ENCODE measurements at places on chromosomes 6 and 20.

GRCh38 chr6:140052736-140053729, 678.6 kb upstream of the CITED2 start:
- DNase-seq, result no peak

DNA sequence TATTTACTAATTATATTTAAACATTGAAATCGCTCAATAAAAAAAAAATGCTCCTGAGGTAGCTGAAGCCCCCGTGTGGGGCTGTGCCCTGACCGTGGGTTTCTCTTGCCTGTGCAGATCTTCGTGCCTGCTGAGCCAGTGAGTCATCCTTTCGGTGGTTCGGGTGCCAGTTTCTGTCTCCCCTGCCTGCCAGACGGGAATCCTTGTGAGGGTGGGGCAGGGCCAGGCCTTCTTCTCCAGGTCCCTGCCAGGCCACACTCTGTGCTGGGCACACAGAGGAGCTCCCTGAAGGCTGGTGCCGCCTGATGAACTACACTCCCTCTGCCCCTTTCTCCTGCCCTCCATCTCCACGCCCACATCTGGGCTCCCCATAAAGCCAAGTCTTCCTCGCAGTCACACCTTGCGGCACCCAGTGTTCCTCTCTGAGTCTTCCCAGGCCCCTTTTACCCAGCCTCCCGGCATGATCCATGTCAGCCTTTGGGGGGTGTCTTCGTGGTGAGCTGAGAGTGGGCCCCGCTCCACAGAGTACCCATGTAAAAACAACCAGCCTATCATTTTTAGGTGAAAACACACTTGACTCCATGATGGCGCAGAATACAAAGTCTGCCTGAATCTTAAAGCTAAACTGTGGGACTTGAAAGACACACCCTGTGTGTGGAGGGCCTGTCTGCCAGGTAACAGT, 19.3 kb downstream of the FGD2 start:
- DNase-seq, result no peak

DNA sequence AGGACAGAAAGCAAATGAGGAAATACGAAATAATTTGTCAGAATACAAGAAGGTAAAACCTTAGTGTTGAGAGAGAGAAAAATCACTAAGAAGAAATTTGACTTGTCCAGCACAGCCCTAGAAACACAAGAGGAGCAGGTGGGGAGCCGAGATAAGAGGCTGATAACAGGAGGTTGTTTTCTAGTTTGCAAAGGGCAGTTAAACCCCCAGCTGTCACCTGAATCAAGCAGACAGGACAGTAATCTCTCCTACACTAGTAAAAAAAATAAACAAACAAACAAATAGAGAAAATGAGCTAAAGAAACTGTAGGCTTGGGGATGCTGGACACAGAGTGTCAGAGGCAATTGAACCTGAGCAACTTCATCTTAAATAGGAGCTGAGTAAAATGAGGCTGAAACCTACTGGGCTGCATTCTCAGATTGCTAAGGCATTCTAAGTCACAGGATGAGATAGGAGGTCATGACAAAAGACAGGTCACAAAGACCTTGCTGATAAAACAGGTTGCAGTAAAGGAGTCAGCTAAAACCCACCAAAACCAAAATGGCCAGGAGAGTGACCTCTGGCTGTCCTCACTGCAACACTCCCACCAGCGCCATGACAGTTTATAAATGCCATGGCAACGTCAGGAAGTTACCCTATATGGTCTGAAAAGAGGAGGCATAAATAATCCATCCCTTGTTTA, 40.4 kb downstream of the FAM184A start:
- no peak for DNase-seq

DNA sequence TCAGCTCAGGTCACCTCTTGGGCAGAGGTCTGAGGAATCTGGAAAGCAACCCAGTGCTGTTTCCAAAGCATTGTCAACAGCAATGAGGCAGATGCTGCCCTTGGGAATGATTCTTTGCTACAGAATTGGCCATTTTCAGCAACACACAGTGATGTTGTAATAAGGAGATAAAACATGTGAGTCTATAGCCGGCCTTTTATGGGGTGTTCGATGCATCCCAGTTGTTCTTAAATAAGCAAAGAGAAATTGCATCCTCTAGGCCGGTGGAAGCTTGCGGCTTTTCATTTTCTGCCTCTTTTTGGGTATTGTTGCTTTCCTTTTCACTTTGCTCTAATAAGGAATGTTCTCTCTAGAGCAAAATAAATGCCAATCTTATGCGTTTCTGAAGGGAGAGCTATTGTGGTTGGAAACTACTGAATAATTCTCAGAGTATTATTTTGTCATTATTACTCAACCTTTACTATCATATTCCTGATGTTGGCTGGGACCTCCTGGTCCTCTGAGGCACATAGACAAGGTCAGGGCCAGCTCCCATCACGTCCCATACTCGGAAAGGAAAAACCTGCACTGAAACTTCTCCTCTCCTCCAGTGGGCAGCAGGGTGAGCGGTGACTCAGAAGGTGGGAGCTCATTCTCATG, 214.2 kb downstream of the CDH26 start:
- DNase-seq, result no peak

DNA sequence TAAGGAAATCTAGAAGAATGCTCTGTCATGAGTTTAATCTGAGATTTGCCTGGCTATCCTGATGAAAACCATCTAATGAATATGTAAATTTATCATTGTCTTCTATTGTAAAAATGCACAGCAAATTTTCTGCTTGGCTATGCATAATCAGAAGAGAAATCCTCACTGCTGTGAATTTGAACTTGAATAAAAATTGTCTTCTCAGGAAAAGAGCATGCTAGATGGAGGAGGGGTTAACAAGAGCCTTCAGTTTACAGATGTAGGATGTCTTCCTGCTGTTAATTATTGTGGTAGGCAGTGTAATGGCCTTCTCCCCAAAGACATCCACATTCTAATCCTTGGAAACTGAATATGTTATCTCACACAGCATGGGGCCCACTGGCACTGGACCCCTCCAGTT, 45.8 kb downstream of the ANKEF1 start:
- DNase-seq, result no peak

DNA sequence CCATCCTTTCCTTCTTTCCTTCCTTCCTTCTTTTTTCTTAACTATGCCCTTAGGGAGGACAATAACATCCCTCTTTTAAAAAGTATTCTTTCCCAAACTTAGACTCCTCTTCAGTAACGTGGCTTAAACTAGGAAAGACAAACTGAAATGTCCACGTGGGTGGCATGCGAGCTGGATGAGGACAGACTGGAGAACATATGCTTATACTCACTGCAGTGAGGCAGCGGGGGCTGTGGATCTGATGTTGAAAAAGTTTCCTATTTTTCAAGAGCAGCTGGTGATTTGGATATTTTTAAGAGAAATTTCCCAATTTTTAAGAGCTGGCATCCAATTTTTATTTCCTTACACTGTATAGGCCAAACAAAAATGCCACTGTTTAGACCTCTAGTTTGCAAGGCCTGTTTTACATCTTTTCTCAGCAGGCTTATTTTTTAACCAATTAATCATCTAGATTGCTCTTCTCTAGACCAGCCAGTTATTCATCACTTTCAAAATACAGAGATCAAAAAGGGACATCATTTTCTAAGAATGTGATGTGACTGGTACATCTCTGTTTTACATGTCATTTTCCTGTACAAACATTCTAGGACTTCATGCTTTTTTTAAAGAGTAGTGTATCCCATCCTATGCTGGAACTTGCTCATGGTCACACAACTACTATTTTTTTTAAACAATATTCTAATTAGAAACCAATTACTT, 226.5 kb downstream of the BTBD9 start:
- DNase-seq, result no peak

- no peak for DNase-seq
These were observed 211.4 kb downstream of the ARHGAP18 start for GRCh38 chr6:129498541-129498940.

DNA sequence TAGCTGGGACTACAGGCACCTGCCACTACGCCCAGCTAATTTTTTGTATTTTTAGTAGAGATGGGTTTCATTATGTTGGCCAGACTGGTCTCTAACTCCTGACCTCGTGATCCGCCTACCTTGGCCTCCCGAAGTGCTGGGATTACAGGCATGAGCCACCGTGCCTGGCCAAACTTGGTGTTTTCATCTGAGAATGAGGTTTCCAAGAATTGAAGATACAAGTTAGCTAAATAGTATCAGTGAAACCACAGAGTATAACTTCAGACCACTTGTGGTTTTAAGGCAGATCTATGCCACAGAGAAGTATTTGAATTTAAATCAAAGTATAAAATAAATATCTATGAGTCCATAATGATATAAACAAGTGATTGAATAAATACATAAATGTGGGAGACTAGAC, 70.1 kb downstream of the SLC16A10 start:
- no peak for DNase-seq

- peak; percentile 35 for DNase-seq
These were observed 39.4 kb downstream of the TBC1D7 start for GRCh38 chr6:13288969-13289391.

- no peak for DNase-seq
These were observed 1.0 kb downstream of the LZTS3 start for GRCh38 chr20:3172126-3172932.

GRCh38 chr6:8102122-8102958, at the start of gene EEF1E1:
Gene EEF1E1 (minus strand): TSS chr6:8102548. CDS start chr6:8102521, 27 bp downstream.
- DNase-seq, result peak; percentile 95

DNA sequence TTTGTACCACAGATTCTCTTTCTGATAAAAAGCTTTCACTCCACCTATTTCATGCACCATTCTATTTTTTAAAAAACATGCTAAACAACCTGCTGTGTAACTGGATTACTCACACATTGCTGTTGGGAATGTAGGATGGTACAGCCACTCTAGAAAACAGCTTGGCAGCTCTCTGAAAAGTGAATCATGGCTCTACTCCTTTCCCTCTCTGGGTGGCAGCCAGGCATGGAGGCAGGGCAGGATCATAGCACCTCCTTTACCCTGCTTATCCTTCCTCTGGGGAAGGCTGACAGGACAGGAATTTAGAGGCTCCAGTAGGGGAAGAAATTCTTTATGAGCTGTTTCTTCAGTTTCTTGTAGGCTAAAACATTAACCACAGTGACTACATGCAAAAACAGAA, 6.7 kb upstream of the VNN2 start:
- DNase-seq, result no peak

DNA sequence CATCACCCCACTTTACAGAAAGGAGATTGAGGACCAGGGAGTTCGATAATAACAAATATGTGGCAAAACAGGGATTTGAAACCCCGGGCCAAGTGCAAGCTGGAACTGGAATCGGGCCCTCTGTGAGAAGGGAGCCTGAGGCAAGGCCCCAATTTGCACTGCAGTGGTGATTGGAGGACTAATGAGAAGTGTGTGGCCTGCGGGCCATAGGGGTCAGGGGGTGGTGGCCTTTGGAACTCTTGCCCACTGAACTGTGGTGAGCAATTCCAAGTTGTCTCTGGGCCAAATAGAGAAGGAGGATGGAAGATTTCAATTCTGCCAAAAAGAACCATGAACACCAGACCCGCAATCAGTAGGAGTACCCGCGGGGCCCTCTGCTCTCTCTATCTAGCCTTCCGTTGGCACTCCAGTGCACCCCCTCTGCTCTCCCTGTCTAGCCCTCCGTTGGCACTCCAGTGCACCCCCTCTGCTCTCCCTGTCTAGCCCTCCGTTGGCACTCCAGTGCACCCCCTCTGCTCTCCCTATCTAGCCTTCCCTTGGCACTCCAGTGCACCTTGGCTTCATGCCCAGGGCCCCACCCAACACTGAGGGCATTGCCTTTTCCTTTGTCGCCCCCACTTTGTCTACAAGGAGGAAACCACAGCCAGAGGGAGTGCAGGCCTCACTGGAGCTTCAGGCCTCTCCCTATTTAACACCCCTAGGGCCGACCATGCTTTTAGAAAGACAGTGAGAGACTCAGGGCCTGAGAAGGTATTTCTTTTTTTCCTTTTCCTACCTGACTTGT, 6.0 kb upstream of the PTPRA start:
- DNase-seq, result no peak

GRCh38 chr6:20447581-20448132, 46.0 kb downstream of the E2F3 start:
- no peak for DNase-seq

GRCh38 chr6:20583444-20583800, 49.2 kb downstream of the CDKAL1 start:
- DNase-seq, result no peak

DNA sequence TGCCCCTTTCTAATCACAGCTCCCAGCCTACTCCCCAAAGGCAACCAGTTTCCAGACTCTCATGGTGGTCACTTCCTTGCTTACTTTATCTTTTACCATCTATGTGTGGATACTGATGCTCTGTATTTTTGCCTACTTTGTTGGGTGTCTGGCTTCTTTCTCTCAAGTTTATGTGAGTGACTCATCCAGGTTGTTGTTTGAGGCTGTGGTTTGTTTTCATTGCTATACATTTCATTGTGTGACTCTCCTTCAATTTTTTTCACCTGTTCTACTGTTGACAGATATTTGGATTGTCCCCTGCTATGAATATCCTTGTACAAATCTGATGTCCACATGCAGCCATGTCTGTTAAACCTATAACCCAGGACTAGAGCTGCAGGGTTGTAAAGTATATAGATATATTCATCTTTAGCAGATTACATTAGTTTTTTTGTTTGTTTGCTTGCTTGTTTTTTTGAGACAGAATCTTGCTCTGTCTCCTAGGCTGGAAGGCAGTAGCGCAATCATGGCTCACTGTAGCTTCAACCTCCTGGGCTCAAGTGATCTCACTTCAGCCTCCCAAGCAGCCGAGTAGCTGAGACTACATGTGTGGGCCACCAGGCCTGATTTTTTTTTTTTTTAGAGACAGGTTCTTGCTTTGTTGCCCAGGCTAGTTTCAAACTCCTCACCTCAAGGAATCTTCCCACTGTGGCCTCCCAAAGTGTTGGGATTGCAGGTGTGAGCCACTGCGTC, 72.9 kb upstream of the EEF1E1 start:
- no peak for DNase-seq

DNA sequence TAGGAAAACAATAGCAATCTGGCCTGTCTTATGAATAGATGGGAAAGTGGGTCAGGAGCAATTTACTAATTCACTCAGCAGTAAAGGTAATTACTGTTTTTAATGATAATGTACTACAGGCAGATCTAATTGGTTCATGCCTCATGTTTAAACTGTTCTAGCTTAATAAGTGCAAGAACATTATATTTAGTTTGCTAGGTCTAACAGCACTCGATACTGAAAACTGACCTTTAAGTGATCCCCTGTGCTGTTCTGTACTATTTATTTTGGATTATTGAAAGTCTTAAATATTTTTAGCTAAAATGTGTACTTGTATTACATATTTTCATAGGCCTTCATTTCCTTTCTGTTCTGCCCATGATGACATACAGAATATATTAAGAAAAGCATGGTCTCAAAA, 998.0 kb upstream of the GJE1 start:
- no peak for DNase-seq

- no peak for DNase-seq
These were observed 278.6 kb upstream of the MAP3K7 start for GRCh38 chr6:90865513-90865912.

- DNase-seq, result no peak
These were observed 8.2 kb downstream of the SPDEF start for GRCh38 chr6:34547701-34548644.

DNA sequence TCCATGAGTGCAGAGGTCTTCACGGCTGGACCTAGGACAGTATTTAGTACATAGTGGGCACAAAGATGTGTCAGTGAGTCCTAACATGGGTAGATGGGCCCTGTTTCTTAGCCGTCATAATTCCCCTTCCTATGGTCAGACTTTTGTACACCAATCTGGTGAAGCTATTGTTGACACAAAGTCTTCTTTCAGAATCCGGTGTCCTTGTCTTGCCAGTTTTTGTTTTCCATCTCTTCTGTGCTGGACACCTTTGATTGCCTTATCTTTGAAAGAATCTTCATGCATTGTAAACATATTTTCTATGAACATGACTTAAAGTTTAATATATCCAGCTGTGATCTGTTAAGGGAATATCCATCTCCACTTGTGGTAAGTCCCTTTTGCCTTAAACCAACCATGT, 4.5 kb downstream of the LRRC1 start:
- no peak for DNase-seq

- DNase-seq, result no peak
These were observed 59.9 kb downstream of the HECA start for GRCh38 chr6:139194740-139195139.

Data from left lobe of liver (tissue), 2 donors.